ENCODE measurements at places on chromosomes 11 and 22. TPM values are rescaled to one million over a fixed set of nuclear protein-coding genes. Genes with fewer than 3 reads are reported as not detected.

Gene SCT
- total RNA-seq, result not detected

Gene GLB1L3
- 13.6 TPM for total RNA-seq

Gene PGAP2
- total RNA-seq, result 37.6 TPM

Gene PPFIA1
- total RNA-seq, result 40.4 TPM

Gene MAPK8IP1
- total RNA-seq, result 0.69 TPM
